Tibial artery (tissue), 4 donors: ENCODE measurements at places on chromosomes 2 and 18.
A peak's percentile ranks its signal among the peaks of the same experiment; 100 is the strongest.

DNA sequence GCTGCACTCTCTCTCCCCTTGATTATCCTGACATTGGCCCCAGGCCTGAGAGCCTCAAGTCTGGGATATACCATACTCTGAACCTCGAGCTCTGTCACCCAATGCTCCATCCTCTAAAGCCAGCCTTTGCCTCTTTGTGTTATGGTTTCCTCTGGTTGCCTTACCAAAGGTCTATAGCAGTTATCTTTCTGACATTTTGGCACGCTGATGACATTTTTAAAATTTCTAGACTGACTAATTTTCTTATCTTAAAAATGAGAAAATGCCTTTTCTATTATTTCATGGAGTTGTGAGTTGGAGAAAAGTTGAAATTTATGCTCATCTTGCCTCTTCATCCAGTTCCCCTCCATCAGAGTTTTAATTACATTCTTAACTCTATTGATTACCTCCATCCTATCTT, 62.7 kb downstream of the PKP4 start:
- DNase-seq: no peak

DNA sequence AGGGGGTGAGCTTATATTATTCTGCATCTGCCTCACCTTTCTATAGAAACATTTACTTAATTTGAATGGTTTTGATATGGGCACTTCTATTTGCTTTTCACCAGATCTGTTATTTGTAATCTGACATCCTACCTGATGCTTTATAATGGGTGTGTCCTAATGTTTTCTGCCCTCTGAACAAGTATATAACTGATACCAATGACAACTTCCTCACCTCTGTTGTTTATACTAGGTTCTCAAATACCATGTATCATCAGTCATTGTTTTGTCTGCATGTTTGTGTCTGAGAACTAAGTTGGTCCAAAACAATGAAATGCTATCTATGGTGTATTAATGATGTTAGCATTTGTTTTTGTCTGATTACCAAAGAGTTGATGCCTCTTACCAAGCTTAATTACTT, 45.8 kb downstream of the ITGA6 start:
- no peak for DNase-seq

DNA sequence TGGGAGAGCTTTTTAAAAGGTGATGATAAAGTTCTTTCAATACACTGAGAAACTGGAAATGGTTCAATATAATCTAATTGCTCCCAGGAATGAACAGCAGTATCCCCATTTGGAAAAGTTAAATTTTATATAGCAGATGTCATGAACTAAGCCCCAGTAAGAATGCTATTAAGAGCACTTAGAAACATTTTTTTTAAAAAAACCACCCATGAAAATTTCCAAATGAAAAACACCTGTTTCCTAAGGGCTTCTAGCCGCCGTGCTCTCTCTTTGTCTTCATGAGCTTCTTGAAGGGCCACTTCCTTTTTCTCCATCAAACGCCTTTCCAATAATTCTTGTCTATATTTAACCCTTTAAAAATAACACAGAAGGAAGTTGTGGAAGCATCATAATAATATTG, 77.0 kb downstream of the UPP2 start:
- no peak for DNase-seq

- DNase-seq: no peak
Measured at GRCh38 chr2:132460781-132461180, 44.2 kb downstream of the GPR39 start.

DNA sequence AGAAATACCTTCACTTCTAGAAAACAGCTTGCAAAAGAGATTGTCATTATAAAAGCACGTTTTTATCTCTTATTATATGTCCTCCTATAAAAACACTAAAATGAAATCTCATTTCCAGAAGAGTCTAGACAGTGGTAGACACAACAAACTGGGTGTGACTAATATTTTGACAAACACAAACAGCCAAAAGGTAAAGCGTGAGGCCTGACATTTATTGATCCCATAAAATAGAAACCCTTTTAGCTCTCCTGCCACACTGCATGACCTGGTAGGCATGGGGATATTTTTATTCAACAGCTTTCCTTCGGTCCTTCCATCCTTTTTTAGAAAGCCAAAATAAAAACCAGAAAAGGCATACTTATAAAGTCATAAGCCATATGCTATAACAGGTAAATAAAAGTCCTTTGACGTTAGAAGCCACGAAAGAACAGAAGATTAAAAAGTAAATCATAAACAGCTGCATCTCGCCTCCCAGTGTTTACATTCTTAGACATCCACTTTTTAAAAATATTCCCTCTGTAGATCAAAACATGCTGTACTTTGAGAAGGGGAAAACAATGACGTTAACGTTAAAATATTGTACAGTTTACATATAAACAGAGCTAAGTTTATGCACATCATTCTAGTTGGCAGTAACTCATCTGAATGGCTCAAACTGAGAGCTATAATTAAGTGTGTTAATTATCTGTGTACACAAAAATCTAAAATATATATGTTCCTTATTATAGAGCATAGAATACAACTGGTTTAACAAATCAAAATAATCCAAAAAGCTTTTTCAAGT, 44.6 kb downstream of the IRS1 start:
- DNase-seq: no peak

- DNase-seq: no peak
Measured at GRCh38 chr18:8943900-8944870, 158.3 kb upstream of the NDUFV2 start.

- no peak for DNase-seq
Measured at GRCh38 chr2:119349289-119349688, 17.3 kb downstream of the C2orf76 start.

- no peak for DNase-seq
Measured at GRCh38 chr2:179558010-179558934, 293.6 kb upstream of the SESTD1 start.

DNA sequence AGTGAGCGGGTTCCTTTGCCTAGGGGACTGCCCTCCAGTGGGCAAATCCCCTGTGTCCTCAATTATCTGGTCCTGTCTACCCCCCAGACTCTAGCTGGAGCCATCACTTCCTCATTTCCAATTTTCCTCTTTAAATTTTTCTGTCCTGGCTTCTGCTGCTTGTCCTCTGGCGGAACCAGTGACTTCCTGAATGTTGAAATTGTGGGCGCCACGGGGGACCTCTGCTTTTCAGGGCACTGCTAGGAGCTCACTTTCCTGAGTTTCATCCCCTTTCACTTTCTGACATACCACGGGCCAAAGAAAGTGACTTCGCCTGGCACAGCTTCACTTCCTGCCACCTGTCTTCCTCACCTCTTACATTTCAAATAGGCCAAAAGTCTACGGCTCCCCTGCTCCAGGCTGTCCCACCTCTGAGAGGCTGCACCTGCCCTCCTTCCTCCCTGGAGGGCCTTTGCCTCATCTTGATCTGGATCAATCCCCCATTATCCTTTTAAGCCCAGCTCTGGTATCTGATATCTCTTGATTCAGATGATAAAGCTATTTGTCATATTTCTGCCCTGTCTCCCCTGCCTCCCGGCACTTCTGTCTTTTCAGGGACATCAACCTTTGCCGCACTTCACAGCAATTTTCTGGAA, 1.4 kb upstream of the MARCO start:
- peak; percentile 55 for DNase-seq

DNA sequence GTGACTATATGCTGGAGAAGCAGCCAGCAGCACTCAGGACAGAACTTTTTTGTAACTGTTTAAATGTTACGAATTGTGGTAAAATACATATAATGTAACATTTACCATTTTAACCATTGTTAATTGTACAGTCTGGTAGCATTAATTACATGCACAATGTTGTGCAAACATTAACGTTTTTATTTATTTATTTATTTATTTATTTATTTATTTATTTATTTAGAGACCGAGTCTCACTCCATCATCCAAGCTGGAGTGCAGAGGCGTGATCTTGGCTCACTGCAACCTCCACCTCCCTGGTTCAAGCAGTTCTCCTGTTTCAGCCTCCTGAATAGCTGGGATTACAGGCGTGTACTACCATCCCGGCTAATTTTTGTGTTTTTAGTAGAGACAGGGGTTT, 88.7 kb upstream of the TEX51 start:
- DNase-seq: no peak

- DNase-seq: no peak
Measured at GRCh38 chr18:21777814-21778213, 37.2 kb downstream of the MIB1 start.

- DNase-seq: no peak
Measured at GRCh38 chr2:160931531-160931930, 228.7 kb upstream of the TANK start.

DNA sequence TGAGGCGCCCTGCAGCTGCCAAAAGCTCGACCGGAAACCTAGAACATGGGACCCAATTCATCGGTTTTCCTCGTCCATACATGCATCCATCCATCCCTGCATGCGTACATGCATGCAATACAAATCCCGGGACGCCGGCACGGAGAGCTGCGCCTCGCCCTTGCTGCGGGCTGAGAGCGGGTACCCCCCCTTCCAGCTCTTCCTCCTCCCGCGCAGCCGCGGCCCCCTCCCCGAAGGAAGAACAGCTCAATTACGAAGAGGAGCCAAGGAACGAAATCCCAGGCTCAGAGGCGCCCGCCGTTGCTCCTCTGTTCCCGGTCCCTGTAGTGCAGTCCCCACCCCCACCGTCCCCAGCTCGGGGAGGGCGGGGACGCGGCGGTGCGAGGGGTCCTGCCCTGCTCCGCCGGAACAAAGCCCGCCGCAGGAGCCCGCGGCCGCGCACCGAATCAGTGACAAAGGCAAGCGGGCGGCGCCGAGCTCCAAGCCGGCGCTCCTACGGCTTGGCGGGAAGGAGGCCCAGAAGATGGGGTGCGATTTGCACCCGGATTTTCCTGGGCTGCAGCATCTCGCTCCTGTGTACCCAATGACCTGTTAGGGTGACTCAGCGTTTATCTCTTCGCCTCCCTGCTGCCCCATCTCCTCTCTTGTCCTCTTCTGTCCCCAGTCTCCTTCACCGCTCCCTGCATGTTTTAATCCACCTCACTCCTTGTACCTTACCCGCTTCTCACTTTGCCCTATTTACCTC, 8.9 kb upstream of the POU3F3 start:
- DNase-seq: no peak

- DNase-seq: no peak
Measured at GRCh38 chr2:101500180-101500579, 25.3 kb upstream of the RFX8 start.
